HCT116 (cell line): ENCODE measurements at places on chromosomes 2 and 18. TPM values are rescaled to one million over a fixed set of nuclear protein-coding genes. Genes with fewer than 3 reads are reported as not detected.

GRCh38 chr18:22091341-22091740, 78.0 kb upstream of the GATA6 start:
- H3K27me3 ChIP-seq = no peaks in the 10 kb centered on the region
- no peaks in the 10 kb centered on the region for H3K4me1 ChIP-seq
- H3K36me3 ChIP-seq = no peaks in the 10 kb centered on the region
- H3K4me3 ChIP-seq = no peak overlapping the region
- DNase-seq = no peak

DNA sequence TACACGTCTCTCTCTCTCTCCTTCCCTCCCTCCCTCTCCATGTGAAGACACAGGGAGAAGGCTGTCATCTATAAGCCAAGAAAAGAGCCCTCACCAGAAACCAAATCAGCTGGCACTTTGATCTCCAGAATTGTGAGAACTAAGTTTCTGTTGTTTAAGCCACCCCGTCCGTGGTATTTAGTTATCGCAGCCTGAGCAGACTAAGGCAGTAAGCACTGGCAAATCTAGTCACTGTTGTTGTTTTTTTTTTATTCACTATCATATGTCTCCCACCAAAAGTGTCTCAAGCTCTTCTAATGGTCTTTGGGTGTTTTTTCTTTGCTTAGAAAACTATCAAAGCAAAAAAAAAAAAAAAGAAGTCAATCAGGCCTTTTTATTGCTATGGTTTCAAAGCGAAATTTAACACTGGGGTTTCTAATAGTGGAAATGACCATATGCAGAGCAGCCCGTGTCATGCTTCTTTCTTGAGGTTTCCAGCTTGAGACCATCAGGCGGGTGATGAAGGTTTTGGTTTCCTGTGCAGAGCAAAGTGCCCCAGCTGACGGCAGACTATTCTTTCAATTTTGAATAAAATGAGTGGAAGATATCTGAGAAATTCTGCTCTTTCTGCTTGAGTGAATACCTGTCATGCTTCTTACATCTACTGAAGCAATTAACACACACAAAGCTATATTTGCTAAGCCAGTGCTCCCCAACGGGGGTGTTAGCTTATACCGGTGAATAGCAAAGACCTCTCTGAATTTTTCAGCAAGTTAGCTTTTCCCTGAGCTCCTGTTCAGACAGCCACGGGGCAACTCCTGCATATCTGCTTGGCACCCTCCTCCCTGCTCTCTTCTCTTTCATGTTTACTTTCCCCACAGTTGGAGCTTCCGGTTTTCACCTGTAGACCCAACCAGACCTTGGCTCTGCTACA, 394.1 kb upstream of the ATP5MC3 start:
- no peak for DNase-seq
- no peak overlapping the region for H3K27ac ChIP-seq
- no peak overlapping the region for H3K4me3 ChIP-seq
- no peaks in the 10 kb centered on the region for H3K27me3 ChIP-seq

DNA sequence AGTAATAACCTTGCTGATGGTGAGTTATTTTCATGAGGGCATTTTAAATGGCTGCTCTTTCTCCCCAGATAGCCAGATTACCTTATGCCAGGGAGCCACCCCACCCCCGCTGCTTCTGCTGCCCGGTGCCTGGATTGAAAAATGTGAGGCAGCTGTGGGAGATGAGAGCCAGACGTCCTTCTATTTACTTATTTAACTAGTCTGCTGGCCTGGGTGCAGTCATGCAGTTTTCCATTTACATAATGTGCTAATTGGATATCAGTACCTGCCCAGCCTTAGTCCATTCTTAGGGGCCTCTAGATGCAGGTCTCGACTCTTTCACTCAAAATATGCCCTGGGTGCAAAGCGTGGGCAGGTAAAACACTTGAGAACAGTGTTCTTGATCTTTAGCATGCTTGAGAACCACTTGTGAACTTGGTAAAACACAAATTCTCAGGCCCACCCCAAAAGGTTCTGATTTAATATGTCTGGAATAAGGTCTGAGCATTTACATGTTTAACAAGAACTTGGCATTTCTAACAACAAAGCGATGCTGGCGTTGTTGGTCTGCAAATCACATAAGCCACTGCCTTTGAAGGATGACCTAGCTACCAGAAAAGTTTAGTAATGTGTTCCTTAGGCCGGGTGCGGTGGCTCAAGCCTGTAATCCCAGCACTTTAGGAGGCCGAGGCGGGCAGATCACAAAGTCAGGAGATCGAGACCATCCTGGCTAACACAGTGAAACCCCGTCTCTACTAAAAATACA, 154.3 kb downstream of the NRP2 start:
- H3K4me1 ChIP-seq = no peaks in the 10 kb centered on the region
- H3K4me3 ChIP-seq = no peak overlapping the region
- H3K36me3 ChIP-seq = no peaks in the 10 kb centered on the region
- DNase-seq = no peak
- no peaks in the 10 kb centered on the region for H3K27me3 ChIP-seq

- H3K27ac ChIP-seq = no peak overlapping the region
- H3K36me3 ChIP-seq = no peaks in the 10 kb centered on the region
- DNase-seq = no peak
- H3K4me1 ChIP-seq = no peaks in the 10 kb centered on the region
- no peak overlapping the region for H3K4me3 ChIP-seq
- H3K27me3 ChIP-seq = no peaks in the 10 kb centered on the region
Measured at GRCh38 chr18:79690586-79691482, 11.2 kb downstream of the CTDP1 start.

GRCh38 chr2:10487081-10487740, 39.1 kb upstream of the ODC1 start:
- no peak overlapping the region for H3K4me3 ChIP-seq
- no peaks in the 10 kb centered on the region for H3K36me3 ChIP-seq
- peaks cover 47% of the 10 kb centered on the region for H3K27me3 ChIP-seq

- no peak for DNase-seq
- no peaks in the 10 kb centered on the region for H3K36me3 ChIP-seq
- H3K4me1 ChIP-seq = no peaks in the 10 kb centered on the region
- H3K4me3 ChIP-seq = no peak overlapping the region
Measured at GRCh38 chr18:35159782-35160181, 81.1 kb upstream of the ZNF397 start.

DNA sequence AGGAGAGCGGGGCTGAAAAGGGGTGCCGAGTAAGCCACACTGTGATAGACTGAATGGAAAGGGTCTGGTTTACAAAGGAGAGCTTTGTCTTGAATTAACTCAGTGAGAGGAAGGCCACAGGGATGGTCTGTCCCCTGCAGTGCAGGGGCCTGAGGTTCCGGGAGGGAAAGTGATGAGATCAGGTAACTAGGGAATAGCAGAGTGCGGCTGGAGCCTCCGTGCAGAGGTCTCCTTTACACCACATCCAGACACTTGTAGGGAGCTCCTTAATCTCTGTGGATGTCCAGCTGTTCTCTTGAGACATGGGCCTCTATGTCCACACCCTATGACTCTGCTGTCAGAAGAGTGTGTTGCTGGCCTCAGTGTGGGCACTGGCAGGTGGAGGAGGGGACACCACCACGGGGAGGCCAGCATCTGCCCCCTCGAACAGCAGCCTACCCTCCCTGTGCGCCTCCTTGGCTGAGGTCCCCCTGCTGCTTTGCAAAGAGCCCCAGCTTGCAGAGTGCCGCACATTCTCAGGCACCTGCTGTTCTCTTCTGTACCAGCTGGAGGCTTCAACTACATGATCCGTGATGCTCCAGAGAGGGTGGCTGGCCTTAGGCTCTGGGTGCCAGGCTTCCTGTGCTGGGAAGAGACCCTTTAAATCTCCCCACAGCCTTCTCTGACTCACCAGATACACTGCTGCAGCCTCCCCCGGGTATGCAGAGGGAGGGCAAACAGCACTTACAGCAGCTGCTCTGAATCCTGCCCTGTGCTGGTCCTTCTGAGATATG, 25.9 kb downstream of the ENOSF1 start:
- no peak overlapping the region for H3K4me3 ChIP-seq
- peaks cover 27% of the 10 kb centered on the region for H3K36me3 ChIP-seq
- no peaks in the 10 kb centered on the region for H3K4me1 ChIP-seq
- H3K27ac ChIP-seq = no peak overlapping the region
- no peak for DNase-seq

DNA sequence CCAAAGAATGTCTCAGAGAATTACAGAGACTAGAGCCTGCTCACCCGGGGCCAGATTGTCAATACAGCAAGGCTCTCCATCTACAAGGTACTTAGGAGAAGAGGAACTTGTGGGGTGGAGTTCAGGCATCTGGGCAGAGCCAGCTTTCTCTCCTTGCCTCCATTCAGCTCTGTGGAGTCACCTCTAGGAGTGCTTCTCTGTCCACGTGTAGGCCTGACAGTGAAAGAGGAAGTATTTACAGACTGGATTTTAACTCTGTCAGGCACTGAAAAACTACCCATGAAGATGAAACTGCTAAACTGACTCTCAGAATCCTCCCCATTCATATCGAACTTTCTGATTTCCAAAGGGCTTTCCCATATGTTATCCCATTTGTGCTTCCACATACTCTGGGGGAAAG, 315.6 kb downstream of the SETBP1 start:
- H3K27ac ChIP-seq = no peak overlapping the region
- H3K4me1 ChIP-seq = no peaks in the 10 kb centered on the region
- H3K4me3 ChIP-seq = no peak overlapping the region
- no peaks in the 10 kb centered on the region for H3K27me3 ChIP-seq
- H3K36me3 ChIP-seq = no peaks in the 10 kb centered on the region
- DNase-seq = no peak

DNA sequence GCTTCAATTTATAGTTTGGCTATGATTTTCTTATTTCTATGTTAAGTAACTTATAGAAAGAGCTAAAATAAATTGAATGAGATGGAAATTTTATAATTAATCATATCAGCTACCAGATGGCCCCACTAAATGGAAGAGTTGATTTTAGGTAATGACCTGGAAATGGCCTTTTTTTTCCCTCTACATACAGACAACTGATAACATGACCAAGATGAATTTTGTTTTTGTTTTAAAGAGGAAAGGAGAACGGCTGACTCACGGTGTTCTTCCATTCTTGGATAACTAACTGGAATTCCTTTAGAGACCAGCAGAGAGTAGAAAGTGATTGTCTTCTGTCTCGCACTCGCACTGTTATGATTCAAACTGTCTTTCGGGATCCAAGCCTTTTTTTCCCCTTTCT, 91.0 kb downstream of the TMEM185B start:
- H3K4me3 ChIP-seq = no peak overlapping the region
- no peaks in the 10 kb centered on the region for H3K27me3 ChIP-seq
- no peak for DNase-seq
- H3K36me3 ChIP-seq = no peaks in the 10 kb centered on the region
- H3K27ac ChIP-seq = no peak overlapping the region

DNA sequence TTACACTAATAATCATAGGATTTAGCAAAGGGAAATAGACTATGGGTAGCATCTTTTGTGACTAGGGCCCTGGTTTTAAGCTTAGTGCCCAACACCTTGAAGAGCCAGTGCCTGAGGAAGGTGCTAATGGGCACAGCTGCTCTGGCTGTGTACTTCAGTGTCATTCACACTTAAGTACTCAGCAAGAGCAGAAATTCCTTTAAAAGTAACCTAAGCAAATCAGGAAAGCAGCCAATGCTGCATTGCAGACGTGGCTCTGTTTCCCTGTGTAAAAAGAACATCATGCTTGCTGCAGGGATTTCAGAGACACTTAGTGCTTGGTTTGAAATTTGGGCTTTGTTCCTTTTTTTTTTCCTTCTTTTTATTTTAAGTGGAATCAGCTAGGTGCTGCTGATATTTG, 505.4 kb downstream of the SUCLG1 start:
- H3K36me3 ChIP-seq = no peaks in the 10 kb centered on the region
- no peak overlapping the region for H3K27ac ChIP-seq
- H3K4me1 ChIP-seq = no peaks in the 10 kb centered on the region
- no peaks in the 10 kb centered on the region for H3K27me3 ChIP-seq
- DNase-seq = no peak
- no peak overlapping the region for H3K4me3 ChIP-seq

DNA sequence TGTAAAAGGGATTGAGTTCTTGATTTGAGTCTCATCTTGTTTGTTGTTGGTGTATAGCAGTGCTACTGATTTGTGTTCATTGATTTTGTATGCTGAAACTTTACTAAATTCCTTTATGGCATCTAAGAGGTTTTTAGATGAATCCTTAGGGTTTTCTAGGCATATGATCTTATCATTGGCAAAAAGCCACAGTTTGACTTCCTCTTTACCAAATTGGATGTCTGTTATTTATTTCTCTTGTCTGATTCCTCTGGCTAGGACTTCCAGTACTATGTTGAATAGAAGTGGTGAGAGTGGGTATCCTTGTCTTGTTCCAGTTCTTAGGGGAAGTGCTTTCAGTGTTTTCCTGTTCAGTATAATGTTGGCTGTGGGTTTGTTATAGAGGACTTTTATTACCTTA, 4.8 kb downstream of the ANKAR start:
- DNase-seq = no peak
- 0 out of 2 replicates have a peak, but pooled peaks cover 4% of the 10 kb centered on the region for H3K36me3 ChIP-seq
- H3K27me3 ChIP-seq = no peaks in the 10 kb centered on the region
- H3K4me1 ChIP-seq = no peaks in the 10 kb centered on the region
- H3K4me3 ChIP-seq = no peak overlapping the region

DNA sequence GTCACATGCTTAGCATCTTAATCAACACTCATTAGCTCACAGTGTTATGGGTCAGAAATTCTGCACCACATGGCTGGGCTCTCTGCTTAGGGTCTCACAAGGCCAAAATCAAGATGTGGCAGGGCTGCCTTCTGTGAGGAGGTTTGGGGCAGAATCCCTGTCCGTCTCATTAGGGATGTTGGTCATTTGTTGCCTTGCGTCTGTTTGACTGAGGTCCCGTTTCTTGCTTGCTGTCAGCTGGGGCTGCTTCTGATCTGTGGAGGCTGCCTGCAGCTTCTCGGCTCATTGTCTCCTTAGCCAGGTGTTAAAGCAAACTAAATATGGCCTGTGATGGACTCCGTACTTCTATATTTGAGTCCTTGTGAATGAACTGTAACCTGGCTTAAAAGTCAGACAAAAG, 146.5 kb downstream of the NDUFA10 start:
- H3K27ac ChIP-seq = no peak overlapping the region
- no peaks in the 10 kb centered on the region for H3K4me1 ChIP-seq
- no peaks in the 10 kb centered on the region for H3K27me3 ChIP-seq
- H3K4me3 ChIP-seq = no peak overlapping the region
- H3K36me3 ChIP-seq = no peaks in the 10 kb centered on the region

GRCh38 chr2:171208657-171209056, 48.0 kb upstream of the TLK1 start:
- no peak overlapping the region for H3K4me3 ChIP-seq
- H3K27me3 ChIP-seq = no peaks in the 10 kb centered on the region
- no peaks in the 10 kb centered on the region for H3K36me3 ChIP-seq
- H3K27ac ChIP-seq = no peak overlapping the region

DNA sequence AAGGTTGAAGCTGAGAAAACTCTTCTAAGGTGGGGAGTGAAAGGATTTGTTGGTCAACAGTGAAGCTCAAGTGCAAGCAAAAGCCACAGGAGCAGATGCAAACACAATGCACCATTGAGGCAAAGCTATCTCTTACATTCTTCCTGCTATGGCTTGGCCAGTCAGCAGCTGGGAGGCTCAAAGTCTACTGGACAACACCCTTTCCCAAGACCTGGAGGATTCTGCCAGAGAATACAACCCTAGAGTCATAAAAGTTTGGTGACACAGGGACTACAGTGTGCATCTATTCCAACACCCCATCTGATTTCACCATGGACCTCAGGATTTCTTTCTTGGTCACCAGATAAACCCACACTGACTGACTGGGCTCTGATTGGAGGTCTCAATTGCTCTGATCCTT, 342.0 kb downstream of the HRH4 start:
- no peak overlapping the region for H3K27ac ChIP-seq
- H3K27me3 ChIP-seq = no peaks in the 10 kb centered on the region; the same call in 1 of the 2 replicates
- H3K4me1 ChIP-seq = no peaks in the 10 kb centered on the region
- no peak for DNase-seq
- H3K36me3 ChIP-seq = no peaks in the 10 kb centered on the region

Gene PDK1
- total RNA-seq = 21.3 TPM

Gene MERTK
- 5.7 TPM for total RNA-seq

Gene KCNS3
- total RNA-seq = 5.2 TPM

Gene FSIP2
- not detected for total RNA-seq
